Stimulated activated CD4-positive, alpha-beta T cell treated with anti-CD3 and anti-CD28 coated beads, Interleukin-1b, Interleukin-23, amount 100 ng/mL, for 4 hours (primary cell): ENCODE measurements at places on chromosomes 13 and 19.

- no peak for DNase-seq
Observed at GRCh38 chr19:16366433-16367260, 42.0 kb downstream of the KLF2 start.

GRCh38 chr19:15108145-15108844 lies 1.1 kb downstream of the SYDE1 start:
- no peak for DNase-seq

DNA sequence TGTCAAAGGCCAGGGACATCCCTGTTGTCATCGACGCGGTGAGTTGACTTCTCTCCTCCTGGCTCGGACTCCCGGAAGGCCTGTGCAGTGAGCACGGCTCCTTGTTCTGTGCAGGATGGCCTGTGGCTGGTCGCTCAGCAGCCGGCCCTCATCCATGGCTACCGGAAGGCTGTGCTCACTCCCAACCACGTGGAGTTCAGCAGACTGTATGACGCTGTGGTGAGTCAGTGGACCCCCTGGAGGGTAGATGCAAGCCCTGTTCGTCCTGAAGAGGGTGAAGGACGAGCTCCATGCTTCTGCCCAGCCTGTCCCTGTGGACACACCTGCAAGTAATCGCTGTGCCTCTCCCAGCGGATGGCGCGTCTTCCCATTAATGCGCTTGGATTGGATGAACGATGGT lies 19.2 kb downstream of the NAXD start:
- DNase-seq = no peak

- DNase-seq = no peak
Observed at GRCh38 chr13:105991622-105992277, 543.7 kb downstream of the EFNB2 start.

GRCh38 chr13:111480503-111480902 lies 160.1 kb downstream of the TEX29 start:
- DNase-seq = no peak

DNA sequence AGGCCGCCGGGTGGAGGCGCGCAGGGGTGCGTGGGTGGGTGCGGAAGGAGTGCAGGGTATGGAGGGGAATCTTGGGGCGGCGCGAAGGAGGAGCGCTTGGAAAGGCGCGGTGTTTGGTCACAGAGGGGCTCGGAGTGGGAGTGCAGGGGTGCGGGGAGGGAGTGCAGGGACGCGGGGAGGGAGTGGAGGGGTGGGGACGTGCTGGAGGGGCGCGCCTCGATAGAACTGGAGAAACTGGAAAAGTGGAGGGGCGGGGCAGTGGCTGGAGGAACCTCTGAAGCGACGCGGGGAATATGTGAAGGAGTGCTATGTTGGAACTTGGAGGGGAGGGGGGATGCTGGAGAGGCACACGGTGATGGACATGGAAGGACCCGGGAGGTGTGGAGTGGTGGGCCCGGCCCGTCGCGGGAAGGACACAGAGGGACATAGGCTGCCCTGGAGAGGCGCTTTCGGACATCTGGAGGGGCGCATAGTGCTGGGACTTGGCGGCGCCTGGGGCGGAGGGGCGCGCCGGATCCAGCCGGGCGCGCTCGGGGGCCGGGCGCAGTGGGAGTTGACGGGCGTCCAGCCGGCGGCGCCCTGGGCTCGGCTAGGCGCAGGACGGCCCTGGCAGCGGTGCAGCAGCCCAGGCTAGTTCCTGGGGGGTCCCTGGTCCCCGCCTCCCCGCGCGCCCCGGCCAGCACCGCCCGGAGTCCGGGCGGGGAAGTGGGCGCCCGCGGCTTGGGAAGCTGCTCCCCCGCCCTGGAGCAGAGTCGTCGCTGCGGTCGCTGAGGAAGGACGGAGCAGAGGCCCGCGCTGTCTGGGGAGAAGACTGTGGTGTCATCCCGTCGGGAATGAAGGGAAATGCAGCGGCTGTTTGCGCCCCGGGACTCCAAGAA lies 20.8 kb upstream of the SGCG start:
- no peak for DNase-seq

- DNase-seq = peak; percentile 37
Observed at GRCh38 chr13:21176982-21177284, 475 bp downstream of the MRPL57 start.

DNA sequence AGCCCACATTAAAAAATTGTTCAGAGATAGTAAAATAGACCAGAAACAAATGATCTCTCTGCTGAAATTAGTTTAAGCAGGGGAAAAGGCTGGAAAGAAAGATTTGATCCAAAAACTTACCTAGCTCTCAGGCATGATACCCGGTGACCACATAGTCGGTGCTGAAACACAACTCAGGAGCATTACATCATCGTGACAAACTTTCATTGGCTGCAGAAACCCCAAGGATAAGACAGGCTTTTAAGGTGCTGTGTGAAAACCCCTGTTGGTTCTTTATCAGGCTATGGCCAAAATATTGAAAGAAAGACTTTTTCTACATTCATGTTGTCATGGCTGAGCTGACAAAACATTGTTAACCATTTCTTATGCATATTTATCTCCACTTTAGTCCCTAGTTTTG lies 171.7 kb upstream of the KLF12 start:
- no peak for DNase-seq

- no peak for DNase-seq
Observed at GRCh38 chr19:13610039-13610691, 103.9 kb upstream of the CACNA1A start.

- no peak for DNase-seq
Observed at GRCh38 chr19:57773488-57773887, 4.0 kb downstream of the ZNF586 start.

- DNase-seq = no peak
Observed at GRCh38 chr13:66069570-66069969, 1160.6 kb downstream of the PCDH9 start.

- DNase-seq = no peak
Observed at GRCh38 chr13:103772576-103772975, 706.4 kb upstream of the SLC10A2 start.

- no peak for DNase-seq
Observed at GRCh38 chr13:36275190-36276002, 22.2 kb downstream of the CCDC169 start.

DNA sequence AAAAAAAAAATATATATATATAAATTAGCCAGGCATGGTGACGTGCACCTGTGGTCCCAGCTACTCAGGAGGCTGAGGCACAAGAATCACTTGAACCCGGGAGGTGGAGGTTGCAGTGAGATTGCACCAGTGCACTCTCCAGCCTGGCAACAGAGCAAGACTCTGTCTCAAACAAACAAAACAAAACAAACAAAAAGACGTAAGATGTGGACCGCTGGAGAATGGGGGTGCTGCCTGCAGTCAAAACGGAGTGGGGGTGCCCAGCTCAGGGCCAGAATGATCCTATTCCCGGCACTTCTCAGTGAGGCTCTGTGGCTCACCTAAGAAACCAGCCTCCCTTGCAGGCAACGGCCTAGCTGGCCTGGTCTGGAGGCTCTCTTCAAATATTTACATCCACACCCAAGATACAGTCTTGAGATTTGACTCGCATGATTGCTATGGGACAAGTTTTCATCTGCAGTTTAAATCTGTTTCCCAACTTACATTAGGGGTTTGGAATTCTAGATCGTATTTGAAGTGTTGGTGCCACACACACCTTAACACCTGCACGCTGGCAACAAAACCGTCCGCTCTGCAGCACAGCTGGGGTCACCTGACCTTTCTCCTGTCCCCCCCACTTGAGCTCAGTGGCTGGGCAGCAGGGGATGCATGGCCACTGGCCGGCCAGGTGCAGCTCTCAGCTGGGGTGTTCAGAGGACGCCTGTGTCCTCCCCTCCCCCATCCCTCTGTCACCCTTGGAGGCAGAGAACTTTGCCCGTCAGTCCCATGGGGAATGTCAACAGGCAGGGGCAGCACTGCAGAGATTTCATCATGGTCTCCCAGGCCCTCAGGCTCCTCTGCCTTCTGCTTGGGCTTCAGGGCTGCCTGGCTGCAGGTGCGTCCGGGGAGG lies at the start of gene F7:
Gene F7, plus strand, starts transcription at position 760 of the 889 bp plus-strand sequence. Its CDS starts 51 bp downstream, at position 811.
- DNase-seq = no peak
